ENCODE measurements at places on chromosomes 1 and 21.

- peak; percentile 69 for DNase-seq
Measured at GRCh38 chr1:56831871-56832693, 12.9 kb upstream of the FYB2 start.

- no peak for DNase-seq
Measured at GRCh38 chr1:21604208-21604957, 64.8 kb downstream of the RAP1GAP start.

GRCh38 chr1:156838972-156839371, 19.9 kb downstream of the INSRR start:
- DNase-seq, result peak; percentile 61

- DNase-seq, result no peak
Measured at GRCh38 chr1:230849451-230850224, 18.7 kb downstream of the C1orf198 start.

DNA sequence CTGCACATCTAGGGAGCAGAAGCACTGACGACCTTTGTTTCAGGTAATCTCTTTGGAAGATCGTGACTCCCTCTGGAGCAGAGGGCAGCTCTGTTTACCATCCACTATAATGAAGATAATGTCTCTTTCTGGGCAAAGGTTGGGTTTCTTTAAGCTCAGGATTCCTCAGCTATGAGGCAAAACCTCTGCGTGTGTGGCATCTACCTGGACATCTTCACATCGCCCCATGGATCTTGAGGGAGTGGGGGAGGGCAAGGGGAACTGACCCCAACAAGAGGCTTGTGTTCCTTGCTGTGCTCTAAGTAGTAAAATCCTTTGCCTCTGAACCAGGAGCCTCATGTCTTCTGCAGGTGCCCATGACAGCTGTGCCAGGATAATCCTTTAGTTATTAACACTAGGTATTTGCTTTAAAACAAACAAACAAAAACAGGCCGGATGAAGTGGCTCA, 19.6 kb downstream of the SPATA45 start:
- DNase-seq, result no peak

- no peak for DNase-seq
Measured at GRCh38 chr21:45505416-45506021, 36.7 kb downstream of the SLC19A1 start.

DNA sequence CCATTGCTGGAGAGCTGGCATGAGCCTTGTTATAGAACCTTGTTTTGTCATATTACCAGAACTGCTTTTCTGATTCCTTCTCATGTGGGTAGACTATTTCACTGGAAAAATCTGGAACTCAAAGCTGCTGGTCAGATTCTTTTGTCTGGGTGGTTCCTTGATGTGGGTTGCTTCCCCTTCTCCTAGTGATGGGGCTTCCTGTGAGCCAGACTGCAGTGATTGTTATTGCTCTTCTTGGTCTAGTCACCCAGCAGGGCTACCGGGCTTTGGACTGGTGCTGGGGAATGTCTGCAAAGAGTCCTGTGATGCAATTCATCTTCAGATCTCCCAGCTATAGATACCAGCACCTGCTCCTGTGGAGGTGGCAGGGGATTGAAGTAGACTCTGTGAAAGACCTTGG, 59.4 kb downstream of the GPR137B start:
- DNase-seq, result no peak

DNA sequence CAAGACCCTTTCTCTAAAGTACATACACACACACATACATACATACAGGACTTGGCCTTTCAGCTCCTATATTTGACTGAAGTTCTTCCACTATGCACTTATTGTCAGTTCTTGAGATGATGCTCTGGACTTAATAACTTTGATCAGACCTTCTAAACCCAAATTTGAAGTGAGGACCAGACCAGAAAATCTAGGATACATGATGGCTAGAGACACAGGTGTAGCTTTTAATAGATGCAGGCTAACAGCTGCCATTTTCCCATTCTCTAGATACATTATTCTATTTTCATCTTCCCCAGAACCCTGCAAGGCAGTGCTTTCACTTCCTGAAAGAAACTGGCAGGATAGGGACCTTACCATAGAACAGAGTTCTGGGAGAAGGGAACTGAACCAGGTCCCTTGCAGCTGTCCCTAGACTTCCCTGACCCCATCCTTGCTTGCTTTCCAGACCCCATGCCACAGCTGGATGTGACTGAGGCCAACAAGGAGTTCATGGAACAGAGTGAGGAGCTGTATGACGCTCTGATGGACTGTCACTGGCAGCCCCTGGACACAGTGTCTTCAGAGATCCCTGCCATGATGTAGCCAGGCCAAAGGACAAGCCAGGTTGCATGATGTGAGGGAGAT, 14.9 kb upstream of the RAB42 start:
- no peak for DNase-seq

DNA sequence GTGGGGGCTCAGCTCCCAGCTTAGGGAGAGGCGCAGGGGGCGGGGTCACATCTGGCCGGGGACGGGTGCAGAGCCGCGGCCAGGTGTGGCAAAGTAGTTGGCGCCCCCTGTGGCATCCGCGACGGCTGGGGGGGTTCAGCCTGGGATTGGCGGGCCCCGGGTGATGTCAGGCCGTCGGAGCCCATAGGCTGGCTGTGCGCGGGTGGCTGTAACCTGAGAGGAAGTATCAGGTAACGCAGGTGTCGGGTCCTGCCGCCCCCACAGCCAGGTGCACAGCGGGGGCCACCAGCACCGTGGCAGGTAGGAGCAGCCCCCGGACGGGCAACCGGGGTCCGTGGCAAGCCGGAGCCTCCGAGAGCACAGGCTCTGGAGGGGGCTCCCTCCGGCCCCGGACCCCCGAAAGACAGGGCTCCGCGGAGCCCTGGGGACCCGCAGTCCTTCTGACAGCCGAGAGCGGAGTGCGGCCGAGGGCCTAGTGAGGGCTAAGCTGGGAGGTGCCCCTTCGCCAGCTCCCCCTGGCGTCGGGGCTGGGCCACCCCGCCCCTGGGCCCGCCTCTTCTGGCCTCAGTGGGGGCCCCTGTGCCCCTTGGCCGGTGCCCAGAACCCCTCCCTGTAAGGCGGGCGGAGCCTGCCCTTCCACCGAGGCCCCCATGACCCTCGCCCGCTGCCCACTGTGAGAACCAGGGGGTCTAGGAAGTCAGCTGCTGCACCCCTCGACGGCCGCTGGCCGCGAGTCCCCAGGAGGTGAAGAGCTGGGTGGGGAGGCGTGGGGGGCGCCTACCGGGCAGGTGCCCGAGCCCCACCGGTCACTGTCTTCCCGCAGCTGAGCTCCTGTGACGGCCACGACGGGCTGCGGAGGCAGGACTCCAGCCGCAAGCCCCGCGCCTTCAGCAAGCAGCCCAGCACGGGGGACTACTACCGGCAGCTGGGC, 17.9 kb downstream of the TNFRSF25 start:
- DNase-seq, result peak; percentile 84

DNA sequence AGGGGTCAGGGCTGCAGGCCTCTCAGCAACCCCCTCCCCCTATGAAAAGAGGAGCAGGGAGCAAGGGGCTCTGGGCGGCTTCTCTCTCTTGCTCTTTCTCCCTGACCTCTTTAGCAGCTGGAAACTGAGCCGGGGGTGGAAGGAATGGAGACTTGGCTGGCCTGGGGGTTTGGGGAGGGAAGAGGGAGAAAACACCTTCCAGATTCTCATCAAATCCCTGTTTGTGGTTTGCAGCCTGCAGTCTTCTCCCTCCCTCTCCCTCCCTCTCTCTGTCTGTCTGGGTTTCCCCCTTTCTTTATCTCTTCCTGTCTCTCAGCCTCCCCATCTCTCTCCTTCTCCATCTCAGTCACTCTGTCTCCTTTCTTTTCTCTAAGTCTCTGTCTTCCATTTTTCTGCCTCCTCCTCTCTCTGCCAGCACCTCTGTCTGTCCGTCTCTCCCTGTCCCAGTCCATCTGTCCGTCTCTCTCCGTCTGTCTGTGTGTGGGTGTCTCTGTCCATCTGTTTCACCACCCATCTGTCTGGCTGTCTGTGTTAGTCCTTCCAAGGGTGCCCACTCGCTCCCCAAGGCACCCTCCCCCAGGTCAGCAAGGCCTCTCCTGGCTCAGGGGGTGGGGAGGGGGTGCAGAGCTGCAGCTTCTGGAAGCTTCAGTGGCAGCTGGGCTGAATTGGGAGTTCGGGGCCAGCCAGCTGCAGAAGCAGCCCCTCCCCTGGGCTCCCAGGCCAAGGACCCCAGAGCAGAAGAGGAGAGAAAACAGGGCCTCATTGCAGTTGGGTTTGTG, 6.2 kb downstream of the AHDC1 start:
- DNase-seq, result no peak

DNA sequence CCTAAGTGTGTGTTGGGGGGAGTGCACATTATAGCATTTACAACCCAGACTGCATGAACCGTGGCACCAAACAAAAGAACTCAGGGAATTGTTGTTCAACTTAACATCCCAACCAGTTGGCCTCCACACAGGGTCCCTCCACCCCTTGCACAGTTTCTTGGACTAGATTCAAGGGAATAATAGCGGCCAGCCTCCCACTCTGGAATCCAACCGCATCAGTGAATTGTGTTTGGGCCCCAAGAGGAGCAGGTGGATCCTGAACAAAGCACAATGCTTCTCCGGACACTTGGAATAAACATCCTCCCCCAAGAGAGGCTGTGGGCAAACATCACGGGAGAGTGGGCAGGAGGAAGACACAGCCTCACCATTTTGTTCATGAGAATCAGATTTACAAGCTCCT, 18.2 kb downstream of the CD34 start:
- DNase-seq, result no peak

GRCh38 chr1:172414331-172414730, 6.2 kb upstream of the C1orf105 start:
- DNase-seq, result no peak

DNA sequence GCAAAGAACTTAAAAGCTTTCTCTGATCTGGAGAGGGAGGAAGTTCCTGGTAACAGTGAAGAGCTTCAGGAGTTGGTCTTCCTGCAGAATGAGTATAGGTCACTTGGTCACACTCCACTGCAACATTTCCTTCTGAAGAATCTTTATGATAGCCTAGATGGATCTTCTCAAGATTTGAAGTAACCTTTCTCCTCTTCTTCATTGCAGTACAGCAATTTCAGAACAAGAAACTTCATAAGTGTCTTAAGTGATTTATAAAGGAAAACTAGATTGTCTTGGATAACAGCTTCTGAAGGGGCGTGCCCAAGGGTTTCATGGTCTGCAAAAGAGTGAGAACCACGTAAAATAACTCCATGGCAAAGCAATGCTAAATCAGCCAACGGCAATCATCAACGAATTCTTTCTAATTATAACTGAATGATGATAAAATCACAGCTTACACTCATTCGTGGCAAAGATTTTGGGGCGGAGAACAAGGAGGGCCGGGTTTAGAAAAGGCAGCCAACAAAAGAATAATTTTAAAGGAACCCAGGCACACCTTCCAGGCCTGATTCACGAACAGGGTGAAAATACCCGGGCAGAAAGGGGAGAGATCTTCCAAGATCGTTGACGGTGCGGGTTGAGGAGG, 53.9 kb upstream of the ASPM start:
- DNase-seq, result peak; percentile 23

DNA sequence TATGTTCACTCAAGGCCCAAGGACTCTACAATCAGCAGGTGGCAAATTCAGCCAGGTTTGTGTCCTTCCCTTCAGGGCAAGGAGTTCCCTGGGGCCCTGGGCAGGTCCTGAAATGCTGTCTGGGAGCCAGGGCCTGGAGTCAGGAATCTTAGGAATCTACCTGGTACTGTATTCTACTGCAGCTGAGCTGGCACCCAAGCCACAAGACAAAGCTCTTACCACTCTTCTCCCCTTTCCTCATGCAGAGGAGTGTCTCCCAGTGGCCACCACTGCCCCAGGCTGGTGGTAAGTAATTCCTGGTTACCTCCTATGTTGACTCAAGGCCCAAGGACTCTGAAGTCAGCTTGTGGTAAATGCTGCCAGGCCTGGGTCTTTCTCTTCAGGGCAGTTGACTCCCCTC, 153.4 kb downstream of the NRIP1 start:
- peak; percentile 47 for DNase-seq

DNA sequence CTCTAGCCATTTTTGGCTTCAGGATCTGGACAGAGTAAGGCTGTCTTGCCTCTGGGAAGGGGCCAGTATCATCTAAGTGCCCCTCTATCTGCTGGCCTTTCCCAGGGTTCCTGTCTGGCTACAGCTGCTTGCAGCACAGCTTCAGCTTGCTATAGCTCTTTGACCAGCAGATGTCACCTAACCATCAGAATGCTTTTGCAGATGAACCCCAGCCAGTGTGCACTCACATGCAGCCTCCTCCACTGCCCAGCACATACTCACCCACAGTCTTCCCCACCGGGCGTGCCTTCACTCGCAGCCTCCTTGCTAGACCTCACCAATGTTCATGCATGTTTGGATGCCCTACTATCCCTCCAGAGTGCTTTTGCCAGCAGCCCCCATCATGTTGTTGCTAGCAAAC, 769.0 kb downstream of the BRINP3 start:
- DNase-seq, result peak; percentile 75

DNA sequence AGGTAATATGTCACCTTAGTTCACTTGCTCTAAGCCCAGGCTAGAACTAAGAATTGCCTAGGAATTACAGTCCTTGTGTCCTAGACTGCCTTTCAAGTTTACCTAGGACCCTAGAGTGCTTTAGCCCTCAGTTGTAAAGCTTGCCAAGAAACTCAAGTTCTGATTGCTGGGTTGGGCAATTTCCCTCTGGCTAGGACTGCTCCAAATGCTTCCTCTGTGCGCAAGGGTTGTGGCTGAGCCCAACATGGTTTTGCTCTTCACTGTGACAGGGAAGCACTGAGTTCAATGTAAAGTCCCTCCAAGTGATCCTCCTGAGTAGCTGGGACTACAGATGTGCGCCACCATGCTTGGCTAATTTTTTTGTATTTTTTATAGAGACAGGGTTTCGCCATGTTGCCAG, 102.3 kb upstream of the NEK7 start:
- no peak for DNase-seq

GRCh38 chr1:55717111-55717510, 501.9 kb upstream of the USP24 start:
- no peak for DNase-seq

GRCh38 chr1:59156051-59156450, 140.8 kb upstream of the FGGY start:
- no peak for DNase-seq

DNA sequence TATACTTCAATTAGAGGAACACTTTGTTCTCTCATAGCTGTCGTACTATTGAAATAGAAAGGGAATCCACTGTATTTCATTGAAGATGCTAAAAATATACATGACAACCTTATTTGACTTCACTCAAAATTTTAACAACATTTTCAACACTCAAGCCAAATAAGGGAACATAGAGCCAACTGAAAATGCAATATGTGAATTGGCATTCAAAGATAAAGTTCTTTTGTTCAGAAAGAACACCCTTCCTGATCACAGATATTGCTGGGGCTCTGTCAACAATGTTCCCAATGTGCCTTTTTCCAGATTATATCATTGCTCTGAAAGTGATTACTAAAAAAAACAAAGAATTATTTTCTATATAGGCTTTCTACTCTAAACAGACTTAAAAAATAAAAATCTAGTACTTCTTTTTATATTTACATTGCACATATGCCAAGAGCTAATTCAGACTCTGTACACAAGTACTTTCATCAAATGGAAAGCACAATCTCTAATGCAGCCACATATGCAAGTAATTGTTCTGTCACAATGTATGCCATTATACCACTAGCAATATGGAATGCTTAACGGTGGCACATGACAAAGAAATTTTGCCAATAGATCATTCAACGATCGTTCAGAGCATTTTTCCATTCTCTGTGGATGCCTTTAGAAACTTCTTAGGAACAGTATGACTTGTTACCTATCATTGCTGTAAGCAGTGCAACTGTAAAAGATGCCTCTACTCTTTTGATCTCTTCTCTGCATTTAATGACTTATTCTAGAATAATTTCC, 171.0 kb downstream of the EIF4G3 start:
- DNase-seq, result no peak

All from mesendoderm (in vitro differentiated cells).